ENCODE measurements at places on chromosomes 2 and 18. TPM values are rescaled to one million over a fixed set of nuclear protein-coding genes. Genes with fewer than 3 reads are reported as not detected.

DNA sequence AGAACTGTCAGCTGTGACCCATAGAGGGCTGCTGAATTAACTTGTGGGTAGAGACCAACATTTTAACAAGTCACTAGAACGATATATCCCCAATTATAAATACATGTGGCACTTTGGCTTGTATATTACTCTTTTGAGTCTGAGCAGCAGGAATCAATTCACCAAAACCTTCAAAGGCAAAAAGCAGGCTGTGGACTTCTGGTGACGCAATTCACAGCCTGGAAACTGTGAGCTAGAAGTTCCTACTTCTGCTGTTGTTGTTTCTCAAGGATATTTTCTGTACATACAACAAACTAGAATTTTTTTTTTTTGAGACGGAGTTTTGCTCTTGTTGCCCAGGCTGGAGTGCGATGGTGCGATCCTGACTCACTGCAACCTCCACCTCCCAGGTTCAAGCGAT, 37.3 kb downstream of the PTCD3 start:
- no peak for DNase-seq

- no peak for DNase-seq
Observed at GRCh38 chr2:137178951-137179377, 413.6 kb downstream of the THSD7B start.

GRCh38 chr2:38187541-38188011, 111.6 kb upstream of the CYP1B1 start:
- DNase-seq: peak; percentile 59

Gene TRIB2
- total RNA-seq: 45.4 TPM

Gene TFPI
- 54.7 TPM for total RNA-seq

DNA sequence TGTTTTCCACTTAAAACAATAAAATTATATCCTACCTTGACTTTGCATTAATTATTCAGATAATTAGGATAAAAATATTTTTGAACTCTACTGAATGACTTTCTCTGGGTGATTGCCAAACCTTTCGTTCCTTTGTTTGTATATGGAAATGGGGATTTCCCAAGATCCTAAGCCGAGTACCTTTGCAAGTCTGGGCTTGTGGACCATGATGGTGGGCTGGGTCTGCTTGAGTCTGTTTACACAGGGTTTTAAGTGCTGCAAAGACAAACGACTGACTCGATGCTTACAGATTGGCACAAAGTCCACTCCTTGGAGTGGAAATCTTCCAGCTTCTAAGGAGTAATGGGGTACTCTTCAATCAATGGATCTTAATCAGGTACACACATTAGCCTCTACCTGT, 659.5 kb downstream of the TSN start:
- no peak for DNase-seq

Gene DSG3
- 0.05 TPM for total RNA-seq

GRCh38 chr2:124149571-124149970, 124.5 kb downstream of the CNTNAP5 start:
- DNase-seq: no peak

DNA sequence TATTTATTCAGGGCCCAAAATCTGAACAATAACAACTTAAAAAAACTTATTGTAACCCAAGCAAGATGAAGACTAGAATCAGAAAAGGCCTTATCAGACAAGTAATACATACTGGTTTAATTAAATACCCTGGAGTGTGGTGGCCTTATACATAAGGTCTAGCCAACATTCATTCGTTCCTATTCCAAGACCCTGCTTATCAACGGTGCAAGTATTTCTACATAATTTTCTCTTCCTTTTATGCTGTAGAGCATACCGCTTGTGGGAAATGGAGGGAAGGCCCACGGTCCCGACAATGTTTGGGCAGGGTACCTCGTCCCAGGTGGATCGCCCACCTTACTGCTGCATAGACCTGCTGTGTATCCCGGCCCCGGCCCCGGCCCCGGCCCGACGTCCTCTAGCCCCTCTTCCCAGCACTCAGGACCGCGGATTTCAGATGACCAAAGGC, 708 bp downstream of the ZNF24 start:
- DNase-seq: no peak

- no peak for DNase-seq
Observed at GRCh38 chr18:29174891-29175290, 998.0 kb upstream of the CDH2 start.

GRCh38 chr2:108965540-108966289, 23.3 kb downstream of the EDAR start:
- DNase-seq: no peak

Gene IGFBP5
- total RNA-seq: 697 TPM

Gene CD8A
- 10.9 TPM for total RNA-seq

DNA sequence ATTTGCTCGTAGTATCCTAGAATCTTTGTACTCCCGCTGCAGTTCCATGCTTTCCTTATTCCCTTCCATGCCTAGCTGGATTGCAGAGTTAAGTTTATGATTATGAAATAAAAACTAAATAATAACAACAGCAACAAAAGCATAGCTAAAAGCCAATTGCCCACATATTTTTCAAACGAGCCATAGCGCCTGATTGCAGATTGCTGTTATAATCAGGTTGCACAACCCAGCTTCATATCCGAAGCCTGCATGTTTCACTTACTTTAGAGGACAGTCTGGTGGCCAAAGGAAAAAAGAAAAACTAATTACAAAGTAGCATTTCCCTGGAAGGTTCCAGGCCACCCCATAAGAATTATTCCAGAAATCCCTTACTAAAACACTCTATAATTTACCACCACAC, 31.9 kb upstream of the PNO1 start:
- DNase-seq: no peak

DNA sequence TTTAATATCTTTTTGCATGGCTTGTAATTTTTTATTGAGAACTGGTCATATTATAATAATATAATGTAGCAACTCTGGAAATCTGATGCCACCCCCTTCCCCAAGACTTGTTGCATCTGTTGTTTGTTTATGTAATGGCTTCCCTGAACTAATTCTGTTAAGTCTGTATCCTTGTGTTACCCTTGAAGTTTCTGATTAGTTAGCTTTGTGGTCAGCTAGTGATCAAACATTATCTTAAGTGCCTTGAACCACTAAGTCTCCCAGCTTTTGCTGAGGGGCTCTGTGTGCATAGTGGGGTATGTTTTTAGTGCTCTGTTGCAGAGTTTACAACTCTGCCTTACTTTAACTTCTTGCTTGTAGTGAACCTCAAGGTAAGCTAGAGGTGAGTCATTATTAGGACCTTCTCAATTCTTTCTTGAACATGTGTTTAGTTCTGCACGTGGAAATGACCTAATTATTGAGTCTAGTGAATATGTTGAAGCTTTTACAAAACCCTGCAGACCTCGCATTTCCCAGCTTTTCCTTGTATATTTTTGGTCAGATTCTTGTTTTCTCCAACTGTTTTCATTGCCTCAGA, 24.8 kb downstream of the SMCHD1 start:
- DNase-seq: no peak

Gene ALLC
- not detected for total RNA-seq

Gene MLPH
- 236 TPM for total RNA-seq

GRCh38 chr2:202911512-202912341, at the start of the genes CARF and WDR12:
Gene CARF, plus strand, starts transcription at chr2:202912275. Its CDS starts 29,628 bp downstream, at chr2:202941903.
Gene WDR12, minus strand, starts transcription at chr2:202911673. Its CDS starts 197 bp downstream, at chr2:202911476.
- DNase-seq: peak; percentile 93

Gene ADD2
- 2.1 TPM for total RNA-seq

Gene SIX3
- not detected for total RNA-seq

DNA sequence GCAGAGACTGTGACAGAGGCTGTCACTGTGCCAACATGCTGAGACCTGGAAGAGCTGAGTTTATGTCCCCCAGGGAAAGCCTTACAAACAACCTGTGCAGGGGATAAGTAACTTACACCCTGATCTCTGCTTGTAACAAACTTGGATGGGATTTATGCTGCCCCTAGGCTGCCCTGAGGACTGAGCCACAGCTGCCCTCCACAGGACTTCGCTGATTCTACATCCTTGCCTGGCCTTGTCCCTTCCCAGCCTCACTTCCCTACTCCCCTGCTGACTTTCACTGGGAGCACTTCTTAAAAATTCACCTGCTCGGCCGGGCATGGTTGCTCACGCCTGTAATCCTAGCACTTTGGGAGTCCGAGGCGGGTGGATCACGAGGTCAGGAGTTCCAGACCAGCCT, 45.9 kb upstream of the ASAP2 start:
- DNase-seq: no peak

Gene OST4
- 398 TPM for total RNA-seq

Gene RAD51AP2
- total RNA-seq: not detected

Gene SPEG
- total RNA-seq: 76.6 TPM

Gene GATA6
- total RNA-seq: 12.6 TPM

- DNase-seq: no peak
Observed at GRCh38 chr2:207226243-207226642, 60.5 kb upstream of the KLF7 start.

DNA sequence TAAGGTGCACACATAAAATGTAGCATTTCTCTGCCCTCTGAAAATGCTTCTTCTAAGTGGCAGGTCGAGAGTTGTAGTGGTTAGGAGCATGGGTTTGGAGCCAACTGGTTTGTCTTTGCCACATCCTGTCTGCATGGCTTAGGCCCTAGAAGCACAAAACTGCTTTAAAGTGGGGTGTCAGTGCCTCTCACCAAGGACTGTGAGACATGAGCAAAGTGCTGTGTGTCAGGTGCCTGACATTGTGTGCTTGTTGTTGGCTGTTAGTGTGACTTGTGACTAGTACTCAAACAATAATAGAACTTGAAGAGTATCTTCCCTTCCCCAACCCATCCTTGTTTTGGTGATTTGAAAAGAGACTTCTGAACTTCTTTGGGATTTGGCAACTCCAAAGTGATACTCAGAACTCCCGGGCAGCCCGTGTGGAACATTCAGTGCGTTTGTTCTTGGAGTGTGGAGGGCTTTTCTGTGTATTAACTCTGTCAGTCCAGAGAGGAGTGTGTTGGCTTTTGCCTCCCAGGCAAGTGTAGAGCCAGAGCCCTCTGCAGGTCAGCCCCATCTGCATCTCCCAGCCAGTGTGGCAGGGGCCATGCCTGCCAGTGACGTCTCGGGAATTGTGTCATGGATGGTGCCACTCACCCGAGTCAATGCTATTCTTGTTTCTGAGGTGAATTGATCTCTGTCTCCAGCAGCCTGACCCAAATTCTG, 5.0 kb downstream of the MGAT5 start:
- DNase-seq: no peak

DNA sequence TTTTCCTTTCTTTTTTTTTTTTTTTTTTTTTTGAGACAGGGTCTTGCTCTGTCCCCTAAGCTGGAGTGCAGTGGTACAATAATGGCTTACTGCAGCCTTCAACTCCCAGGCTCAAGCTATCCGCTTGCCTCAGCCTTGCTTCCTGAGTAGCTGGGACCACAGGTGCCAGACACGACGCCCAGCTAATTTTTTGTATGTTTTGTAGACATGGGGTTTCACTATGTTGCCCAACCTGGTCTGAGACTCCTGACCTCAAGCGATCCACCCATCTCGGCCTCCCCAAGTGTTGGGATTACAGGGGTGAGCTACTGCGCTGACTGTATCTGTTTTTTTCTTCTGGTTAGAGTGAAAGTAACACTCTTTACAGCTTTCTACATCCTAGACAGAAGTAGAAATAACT, 240.3 kb upstream of the FBXO11 start:
- no peak for DNase-seq

GRCh38 chr2:29110916-29111535, 4.2 kb upstream of the CLIP4 start:
- no peak for DNase-seq

- DNase-seq: no peak
Observed at GRCh38 chr2:14094592-14094991, 537.9 kb upstream of the LRATD1 start.

DNA sequence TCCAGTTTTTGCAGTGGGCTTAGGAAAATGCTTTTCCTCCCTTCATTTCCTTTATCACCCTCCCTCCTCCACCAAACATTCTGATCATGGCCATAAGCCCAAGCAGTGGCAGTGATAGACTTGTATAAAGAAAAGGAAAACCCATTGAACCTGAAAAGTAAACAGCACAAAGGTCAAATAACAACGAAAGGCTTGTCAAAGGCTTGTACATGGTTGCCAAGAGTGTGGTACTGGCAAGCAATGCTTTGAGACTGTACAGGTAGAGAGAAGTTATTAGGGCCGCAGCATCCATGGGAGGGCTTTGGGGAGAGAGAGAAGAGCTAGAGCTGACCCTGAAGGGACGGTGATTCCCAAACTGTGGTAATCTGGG, 2.1 kb upstream of the VWA3B start:
- DNase-seq: no peak

- DNase-seq: no peak
Observed at GRCh38 chr2:203992509-203992908, 55.9 kb downstream of the ICOS start.

Gene KHK
- 2.6 TPM for total RNA-seq

Gene ZNF892
- 5.3 TPM for total RNA-seq

- DNase-seq: no peak
Observed at GRCh38 chr2:80145499-80145898, 159.1 kb downstream of the LRRTM1 start.

Gene DSG4
- total RNA-seq: not detected

Gene TMEM169
- total RNA-seq: 0.21 TPM

Gene MARCHF4
- total RNA-seq: not detected

- DNase-seq: no peak
Observed at GRCh38 chr18:7470101-7470500, 97.0 kb upstream of the PTPRM start.

Gene FAHD2B
- 18.6 TPM for total RNA-seq

GRCh38 chr2:191333911-191334357, 88.7 kb downstream of the MYO1B start:
- DNase-seq: no peak

GRCh38 chr2:222899413-222900181, 38.8 kb downstream of the ACSL3 start:
- DNase-seq: no peak

Gene BOLL
- total RNA-seq: not detected

DNA sequence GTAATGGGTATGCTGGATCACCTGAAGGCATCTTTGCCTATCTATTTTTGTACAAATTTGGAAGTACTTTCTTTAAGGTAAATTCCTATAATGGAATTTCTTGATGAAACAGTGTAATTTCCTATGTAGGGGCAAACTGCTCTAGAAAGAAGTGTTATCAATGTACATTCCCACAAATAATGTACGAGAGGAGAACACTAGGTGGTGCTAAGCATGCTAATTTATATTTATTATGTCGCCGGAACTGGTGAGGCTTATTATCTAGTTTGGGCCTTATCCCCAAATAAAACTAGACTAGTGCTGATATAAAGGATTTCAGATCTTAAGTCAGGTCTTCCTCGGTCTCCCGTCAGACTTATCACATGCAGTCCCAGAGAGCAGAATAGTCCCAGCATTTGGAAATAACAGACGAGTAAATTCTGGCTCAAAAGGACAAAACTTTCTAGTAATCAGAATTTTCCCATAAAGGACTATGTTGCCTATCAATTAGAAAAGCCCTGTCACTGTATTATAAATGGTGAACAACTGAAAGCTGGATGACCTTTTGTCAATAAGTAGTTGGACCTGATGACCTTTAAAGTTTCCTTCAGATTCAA, 86.9 kb upstream of the RBBP8 start:
- no peak for DNase-seq

- DNase-seq: no peak
Observed at GRCh38 chr2:144920755-144921530, 401.0 kb upstream of the ZEB2 start.

Gene ELOA2
- not detected for total RNA-seq

DNA sequence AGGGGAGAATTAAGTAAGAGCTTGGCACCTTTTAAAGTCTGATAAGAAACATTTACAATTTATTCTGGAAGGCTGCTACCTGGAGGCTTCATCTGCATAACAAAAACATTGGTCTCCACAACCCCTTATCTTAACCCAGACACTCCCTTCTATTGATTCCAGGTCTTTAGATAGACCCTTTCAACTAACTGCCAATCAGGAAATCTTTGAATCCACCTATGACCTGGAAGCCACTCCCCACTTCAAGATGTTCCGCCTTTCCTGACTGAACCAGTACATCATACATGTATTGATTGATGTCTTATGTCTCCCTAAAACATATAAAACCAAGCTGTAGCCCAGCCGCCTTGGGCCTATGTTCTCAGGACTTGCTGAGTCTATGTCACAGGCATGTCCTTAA, 289.4 kb downstream of the AGPS start:
- no peak for DNase-seq
